ENCODE measurements at places on chromosomes 2 and 18.

GRCh38 chr2:159226059-159226461 is 60.4 kb downstream of the WDSUB1 start:
- no peak for DNase-seq

DNA sequence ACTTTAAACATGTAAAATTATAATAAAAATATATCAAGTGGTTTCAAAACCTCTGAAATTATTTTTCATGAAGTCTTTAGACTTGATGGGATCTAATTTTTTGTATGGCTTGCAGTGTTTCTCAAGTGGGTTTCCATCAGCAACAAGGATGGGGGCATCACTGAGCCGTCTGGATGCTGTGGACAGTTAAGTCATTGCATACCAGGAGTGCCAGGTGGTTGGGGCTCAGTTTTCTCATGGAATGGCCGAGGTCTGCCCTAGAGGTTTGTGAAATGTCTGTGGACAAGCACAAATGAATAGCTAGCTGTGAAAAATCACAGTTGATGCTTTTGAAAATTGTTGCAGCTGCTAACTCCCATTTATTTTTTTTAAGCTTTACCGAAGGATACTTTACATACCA is 1.7 kb downstream of the PRELID3A start:
- no peak for DNase-seq

- no peak for DNase-seq
Measured at GRCh38 chr2:157349949-157350515, 24.4 kb upstream of the ERMN start.

DNA sequence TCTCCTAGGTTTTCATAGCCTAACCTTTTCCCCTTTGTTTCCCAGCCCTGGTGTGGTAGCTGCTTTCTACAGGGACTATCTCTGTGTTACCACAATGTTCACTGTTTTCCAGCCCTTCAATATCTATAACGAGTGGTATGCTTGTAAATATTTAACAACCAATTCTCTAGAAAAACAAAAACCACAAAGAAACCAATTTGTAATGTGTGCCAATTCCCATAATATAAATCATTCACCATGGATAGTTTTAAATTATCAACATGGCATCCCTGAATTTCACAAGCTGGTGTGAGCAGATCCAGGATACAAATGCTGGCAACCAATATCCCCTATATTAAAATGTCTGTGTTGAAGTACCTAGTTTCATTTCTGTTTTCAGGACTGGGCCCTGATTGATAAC is 207.5 kb upstream of the FBXO11 start:
- no peak for DNase-seq

GRCh38 chr18:59062643-59063006 is 77.1 kb upstream of the SEC11C start:
- DNase-seq: no peak

GRCh38 chr18:24053211-24053610 is 38.7 kb downstream of the TTC39C start:
- no peak for DNase-seq

DNA sequence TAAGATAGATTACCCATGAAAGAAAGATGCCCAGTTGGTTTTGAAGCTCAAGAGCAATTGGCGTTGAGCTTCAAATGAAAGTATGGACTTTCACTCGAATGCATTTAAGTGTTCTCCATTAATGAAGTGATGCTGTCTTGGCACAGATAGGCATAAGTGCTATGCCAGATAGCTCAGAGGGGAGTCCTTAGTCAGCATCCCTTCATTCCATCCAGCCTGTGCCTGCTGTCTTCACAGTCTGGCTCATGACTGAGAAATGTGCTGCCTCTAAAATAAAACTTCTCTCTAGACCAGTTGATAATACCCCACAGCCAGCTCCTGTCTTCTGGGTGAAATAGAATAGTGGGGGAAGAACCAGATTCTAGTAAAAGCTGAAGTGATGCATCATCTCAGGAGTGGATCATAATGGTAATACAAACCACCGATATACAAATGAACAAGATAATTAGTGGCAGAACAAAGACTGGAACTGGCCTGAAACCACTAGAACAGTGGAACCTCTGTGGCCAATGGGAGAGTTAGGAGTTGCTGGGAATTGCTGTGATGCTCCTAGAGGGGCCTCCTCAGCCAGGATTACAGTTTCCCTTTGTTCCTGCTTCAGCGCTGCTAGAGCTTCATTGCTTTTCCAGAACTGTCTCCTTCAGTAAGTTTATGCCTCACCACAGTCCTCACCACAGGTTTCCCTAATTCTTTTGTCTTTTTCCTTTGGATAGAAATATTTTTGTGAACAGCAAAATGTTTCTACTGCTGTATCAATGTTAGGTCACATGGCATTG is 359.3 kb downstream of the KIAA1328 start:
- no peak for DNase-seq

Data from midbrain (tissue), 1 donor.